ENCODE measurements at places on chromosomes 13 and 19. TPM values are rescaled to one million over a fixed set of nuclear protein-coding genes. Genes with fewer than 3 reads are reported as not detected.

The CPB2 gene
- polyA plus RNA-seq = 0.18 TPM

The LGI4 gene
- 0.59 TPM for polyA plus RNA-seq

The STXBP2 gene
- 249 TPM for polyA plus RNA-seq

The PBX4 gene
- polyA plus RNA-seq = 2.4 TPM

The TNFRSF19 gene
- not detected for polyA plus RNA-seq

The POMP gene
- polyA plus RNA-seq = 145 TPM

The SBSN gene
- not detected for polyA plus RNA-seq

The PLK5 gene
- polyA plus RNA-seq = not detected

The PDX1 gene
- polyA plus RNA-seq = not detected

The LRRC8E gene
- not detected for polyA plus RNA-seq

The TUBA3C gene
- polyA plus RNA-seq = not detected

The OR7C1 gene
- 0.15 TPM for polyA plus RNA-seq

The ZNF599 gene
- polyA plus RNA-seq = 0.99 TPM

The NLRP11 gene
- not detected for polyA plus RNA-seq

The KHSRP gene
- 9.1 TPM for polyA plus RNA-seq

The PALM gene
- 0.33 TPM for polyA plus RNA-seq

The COMP gene
- polyA plus RNA-seq = not detected

The CDX2 gene
- polyA plus RNA-seq = not detected

The SOX1 gene
- not detected for polyA plus RNA-seq

The NXNL1 gene
- polyA plus RNA-seq = not detected

The LIM2 gene
- polyA plus RNA-seq = not detected
